ENCODE measurements at places on chromosomes 7 and 10.

DNA sequence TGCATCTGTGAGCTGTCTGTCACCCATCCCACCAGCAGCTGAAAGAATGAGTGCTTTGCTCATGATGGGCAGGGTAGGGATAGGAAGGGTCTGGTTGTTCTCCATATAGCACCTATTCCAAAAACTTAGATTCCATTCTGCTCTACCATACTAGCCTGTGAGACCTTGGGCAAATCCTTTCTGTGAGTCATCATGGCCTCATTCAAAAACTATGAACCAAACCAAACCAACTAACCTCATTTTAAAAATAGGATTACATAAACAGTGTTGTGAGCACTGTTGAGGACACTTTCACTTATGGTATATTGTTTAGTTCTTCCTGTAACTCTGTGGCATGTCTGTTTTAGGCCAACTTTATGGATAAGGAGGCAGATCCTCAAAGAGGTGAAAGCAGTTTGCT is 30.9 kb upstream of the STEAP4 start:
- DNase-seq, result no peak

- no peak for DNase-seq
Measured at GRCh38 chr7:76342222-76342621, 16.6 kb downstream of the YWHAG start.

GRCh38 chr7:108421720-108422331 is 34.4 kb downstream of the NRCAM start:
- DNase-seq, result no peak

DNA sequence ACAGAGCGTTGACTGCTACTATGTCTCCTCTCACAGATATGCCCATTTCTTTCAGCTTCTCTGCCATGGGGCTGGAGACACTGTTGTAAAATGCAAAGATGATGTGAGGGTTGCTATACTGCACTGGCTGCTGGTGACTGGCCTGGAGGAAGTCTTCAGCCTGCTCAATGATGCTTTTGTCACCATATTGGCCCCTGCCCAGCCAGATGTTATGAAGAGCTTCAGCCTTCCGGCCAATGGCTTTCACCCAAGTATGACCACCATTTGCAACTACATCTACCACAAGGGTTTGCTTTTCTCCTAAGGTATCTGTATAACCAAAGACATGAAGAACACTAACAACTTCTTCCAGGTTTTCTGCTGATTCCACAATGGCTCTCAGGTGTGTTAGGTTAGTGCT is 1.6 kb downstream of the C7orf25 start:
- no peak for DNase-seq

DNA sequence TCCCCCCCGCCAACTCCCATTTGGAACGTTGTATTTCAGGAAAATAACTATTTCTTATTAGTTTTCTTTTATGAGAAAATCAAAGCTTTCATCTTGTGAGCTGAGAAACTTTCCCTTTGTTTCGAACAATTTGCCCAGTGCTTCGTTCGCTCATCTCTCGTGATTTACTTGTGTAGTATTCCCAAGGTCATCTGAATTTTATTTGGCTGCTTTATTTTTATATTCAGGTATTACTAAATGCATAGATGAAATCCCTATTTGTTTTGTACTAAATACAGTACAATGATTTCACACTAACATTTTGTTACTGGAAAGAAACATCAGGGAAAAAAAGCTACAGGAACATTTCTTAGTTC is 12.0 kb upstream of the EBLN1 start:
- no peak for DNase-seq

GRCh38 chr10:4213441-4213840 is 428.4 kb upstream of the KLF6 start:
- no peak for DNase-seq

GRCh38 chr7:157477550-157478212 is 140.9 kb downstream of the DNAJB6 start:
- DNase-seq, result no peak

DNA sequence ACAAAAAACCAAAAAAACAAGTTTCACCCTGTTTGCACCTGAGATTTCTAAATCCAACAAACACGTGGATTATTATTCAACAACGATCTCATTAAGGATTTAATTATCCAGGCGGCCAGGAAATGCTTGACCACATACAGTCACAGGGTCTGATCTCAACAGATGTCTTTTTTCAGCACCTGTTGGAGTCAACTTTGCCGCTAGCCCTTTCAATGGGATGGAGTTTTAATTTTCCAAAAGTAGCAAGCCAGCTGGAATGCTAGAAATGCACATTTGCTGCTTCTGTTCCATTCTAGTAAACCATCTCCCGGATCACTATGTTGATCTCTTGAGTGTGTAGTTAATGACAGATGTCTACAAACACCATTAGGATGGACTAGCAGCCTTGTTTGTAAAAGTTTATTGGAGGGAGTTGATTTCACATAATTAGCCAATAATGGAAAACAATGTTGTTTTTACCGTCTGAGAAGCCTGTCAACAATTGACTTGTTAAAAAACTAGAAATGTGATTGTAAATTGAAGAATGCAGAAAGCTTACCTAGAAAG is 64.2 kb upstream of the DKK1 start:
- DNase-seq, result no peak

DNA sequence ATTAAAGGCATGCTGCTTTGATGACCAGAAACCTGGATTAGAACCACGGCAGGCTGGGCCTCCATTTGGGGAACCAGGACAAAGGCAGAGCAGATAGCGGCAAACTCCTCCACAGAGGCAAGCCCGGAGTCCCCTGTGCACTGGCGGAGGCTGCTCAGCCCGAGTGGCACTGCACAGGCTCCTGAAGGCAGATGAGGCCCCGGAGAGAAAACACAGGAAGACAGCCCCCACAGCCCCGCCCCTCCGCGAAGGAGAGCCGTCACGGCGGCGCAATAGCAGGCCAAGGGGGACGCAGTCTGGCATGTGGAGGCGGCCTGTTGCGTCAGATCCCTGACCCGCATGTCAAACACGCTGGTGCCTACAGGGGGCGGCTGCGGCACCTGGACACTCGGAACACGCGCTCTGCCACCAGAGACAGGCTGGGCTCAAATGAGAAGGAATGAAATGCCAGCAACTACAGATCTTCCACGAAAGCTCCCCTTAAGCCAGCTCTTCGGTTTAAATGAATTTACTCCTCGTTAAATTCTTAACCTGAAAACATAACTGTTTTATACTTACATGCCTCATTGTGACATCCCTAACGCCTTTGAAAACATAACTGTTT is 128.5 kb downstream of the MAD1L1 start:
- no peak for DNase-seq

GRCh38 chr10:91887272-91888076 is 21.8 kb downstream of the FGFBP3 start:
- peak; percentile 86 for DNase-seq

- DNase-seq, result peak; percentile 78
Measured at GRCh38 chr7:144487901-144488300, 84.4 kb upstream of the NOBOX start.

DNA sequence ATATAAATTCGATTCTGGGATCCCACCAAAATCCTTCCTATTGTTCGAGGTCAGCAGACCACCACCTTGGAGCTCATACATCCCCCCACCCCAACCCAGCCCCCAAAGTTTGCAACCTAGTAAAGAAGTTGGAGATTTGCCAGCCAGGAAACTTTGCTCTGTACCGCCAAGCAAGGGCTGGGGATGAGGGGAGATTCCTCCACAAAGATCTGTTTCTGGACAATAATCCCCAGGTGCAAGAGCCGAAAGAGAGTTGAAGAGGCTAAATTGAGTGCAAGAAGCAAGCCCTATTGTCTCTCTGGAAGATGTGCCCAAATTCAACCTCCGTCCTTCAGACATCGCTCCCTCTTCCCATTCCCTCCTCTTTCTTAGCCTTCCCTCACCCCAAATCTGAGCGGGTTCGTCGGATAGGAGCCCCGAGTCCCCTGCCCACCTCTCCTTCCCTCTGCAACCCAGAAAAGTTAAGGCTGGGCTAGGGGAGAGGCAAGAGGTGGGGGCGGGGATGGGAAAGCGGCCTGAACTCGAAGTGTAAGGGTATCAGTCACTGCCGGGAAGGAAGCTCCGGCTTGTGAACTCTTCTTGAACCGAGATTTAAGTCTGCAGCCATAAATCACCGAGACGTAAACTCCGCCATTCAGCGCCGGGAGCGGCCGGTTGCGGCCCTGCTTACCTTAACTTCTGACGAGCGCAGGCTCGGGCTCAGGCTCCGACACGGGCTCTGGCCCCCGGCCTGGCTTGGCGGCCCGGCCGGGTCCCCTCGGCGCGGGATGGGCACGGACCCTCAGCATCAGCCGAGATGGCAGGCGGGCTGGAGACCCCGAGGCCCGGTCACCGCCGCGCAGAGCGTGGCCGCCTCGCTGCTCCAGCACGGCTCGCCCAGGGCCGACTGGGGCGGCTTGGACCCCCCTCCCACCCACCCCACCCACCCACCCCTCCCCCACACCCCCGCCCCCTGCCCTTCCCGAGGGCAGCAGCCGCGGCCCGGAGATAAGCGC is 10.8 kb upstream of the HOXA2 start:
- no peak for DNase-seq
